Activated T-helper 1 cell treated with anti-CD3 and anti-CD28 coated beads, Interleukin-2, amount 50 U/mL, for 16 hours (primary cell): ENCODE measurements at places on chromosomes 5 and 9.

- DNase-seq, result no peak
Observed at GRCh38 chr5:93995126-93995621, 253.8 kb upstream of the POU5F2 start.

GRCh38 chr5:38297830-38298608, 39.7 kb downstream of the EGFLAM start:
- DNase-seq, result no peak

DNA sequence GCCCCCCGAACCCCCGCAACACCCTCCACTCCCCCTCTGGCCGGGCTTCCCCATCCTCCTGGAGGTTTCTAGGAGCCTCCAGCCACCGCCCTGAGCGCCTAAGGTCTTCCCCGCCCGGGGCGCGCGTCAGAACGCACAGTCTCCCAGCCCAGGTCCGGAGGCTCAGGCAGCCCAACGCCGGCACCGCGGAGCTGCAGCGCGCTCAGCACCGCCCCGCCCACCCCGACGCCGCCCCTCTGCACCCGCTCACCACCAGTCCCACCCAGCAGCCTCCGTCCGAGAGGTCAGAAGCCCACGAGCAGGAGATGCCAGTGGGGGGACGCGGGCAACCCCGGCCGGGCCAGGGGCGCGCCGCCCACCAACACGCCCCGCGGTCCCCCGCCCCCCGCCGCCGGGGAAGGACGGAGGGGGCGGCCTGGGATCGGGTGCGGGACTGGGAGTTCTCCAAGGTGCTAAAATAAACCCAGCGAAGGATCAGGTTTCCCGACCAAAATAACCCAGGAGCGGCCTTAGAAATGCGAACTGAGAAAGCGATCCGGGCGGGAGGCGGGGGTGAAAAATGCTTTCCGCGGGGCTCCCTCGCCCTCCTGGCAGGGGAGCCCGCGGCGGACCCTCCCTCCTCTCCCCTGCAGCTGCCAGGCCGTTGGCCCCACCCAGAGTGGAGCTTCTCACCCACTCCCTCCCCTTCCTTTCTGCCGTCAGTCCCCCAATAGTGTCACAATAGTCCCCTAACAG, 6.5 kb upstream of the FAM78A start:
- no peak for DNase-seq

DNA sequence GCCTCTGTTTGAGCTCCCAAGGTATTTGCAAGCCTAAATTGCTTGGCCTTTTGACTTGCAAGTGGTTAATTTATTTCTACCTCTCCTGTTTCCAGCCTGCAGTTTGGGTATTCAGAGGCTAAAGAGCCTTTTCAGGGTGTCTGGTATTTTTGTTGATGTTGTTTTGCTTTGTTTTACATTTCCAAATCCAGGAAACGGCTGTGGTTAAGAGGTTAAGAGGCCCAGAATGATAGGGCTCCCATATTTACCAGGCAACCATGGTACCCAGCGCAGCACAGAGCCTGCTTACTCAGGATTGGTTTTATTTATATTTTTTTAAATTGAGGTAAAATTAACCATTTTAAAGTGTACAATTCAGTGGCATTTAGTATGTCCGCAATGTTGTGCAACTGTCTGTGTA, 92.1 kb downstream of the PDZD2 start:
- no peak for DNase-seq

- no peak for DNase-seq
Observed at GRCh38 chr5:54457094-54457862, 1.8 kb downstream of the HSPB3 start.

DNA sequence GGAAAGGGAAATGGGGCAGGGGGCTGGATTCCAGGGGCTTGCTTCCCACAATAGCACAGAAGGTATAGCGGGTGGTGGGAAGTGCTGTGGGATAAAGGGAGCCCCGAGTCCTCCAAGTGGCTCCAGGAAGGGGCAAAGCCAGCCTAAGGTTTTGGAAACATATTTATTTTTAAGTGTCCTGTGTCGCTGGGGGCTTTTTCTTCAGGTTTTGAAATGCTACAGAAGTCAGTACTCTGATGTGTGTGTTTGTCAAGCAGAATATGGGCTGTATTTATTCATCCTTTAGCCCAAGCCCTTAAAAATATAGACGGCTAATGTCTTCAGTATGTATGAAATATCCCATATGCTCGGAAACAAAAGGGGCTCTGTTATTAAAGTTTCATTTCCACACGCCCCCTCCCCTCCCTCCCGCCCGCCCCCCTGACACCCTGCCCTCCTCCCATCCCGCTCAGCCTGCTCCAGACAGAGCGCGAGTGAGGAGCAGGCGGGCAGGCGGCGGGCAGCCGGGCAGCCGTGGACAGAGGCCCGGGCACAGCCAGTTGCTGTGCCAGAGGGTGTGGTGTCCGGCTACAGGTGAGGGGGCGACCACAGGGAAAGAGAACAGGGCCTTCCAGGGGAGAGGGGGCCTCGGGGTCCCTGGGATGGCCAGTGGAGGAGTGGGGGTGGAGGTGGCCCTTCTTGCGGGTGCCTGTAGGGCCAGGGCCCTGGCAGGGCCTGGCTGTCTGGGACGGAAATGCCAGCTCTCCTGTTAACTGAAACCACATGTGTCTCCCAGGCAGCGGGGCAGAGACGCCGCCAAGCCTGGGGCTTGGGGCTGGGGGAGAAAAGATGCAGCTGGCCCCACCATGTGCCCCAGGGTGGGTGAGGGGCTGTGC, 39.6 kb upstream of the SYNPO start:
- no peak for DNase-seq

GRCh38 chr9:14358523-14358922, 44.6 kb upstream of the NFIB start:
- no peak for DNase-seq

- no peak for DNase-seq
Observed at GRCh38 chr5:12323637-12324229, 419.5 kb upstream of the CTNND2 start.

GRCh38 chr5:137385064-137385463, 114.1 kb downstream of the SPOCK1 start:
- DNase-seq, result no peak

DNA sequence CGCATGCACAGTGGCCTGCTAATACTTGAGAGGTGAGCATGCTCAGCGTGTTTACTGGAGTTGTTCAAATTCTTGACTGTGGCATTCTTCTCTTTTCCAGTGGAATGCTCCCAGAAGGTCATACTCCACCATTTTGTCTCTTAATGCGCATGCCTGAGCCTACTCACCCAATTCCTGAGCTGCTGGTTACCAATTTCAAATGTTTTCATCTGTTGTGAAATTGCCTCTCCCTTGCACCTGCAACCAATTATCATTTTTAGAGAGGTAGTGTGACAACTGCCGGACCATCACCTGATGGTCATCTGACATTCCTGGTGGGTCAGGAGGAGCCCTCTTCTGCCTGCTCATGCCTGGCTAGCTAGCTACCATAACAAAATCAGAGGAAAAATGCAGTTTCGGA, 82.2 kb upstream of the LIFR start:
- no peak for DNase-seq

- DNase-seq, result no peak
Observed at GRCh38 chr5:176461349-176461748, 13.2 kb downstream of the FAF2 start.

- no peak for DNase-seq
Observed at GRCh38 chr9:70438341-70438928, 24.0 kb upstream of the KLF9 start.

DNA sequence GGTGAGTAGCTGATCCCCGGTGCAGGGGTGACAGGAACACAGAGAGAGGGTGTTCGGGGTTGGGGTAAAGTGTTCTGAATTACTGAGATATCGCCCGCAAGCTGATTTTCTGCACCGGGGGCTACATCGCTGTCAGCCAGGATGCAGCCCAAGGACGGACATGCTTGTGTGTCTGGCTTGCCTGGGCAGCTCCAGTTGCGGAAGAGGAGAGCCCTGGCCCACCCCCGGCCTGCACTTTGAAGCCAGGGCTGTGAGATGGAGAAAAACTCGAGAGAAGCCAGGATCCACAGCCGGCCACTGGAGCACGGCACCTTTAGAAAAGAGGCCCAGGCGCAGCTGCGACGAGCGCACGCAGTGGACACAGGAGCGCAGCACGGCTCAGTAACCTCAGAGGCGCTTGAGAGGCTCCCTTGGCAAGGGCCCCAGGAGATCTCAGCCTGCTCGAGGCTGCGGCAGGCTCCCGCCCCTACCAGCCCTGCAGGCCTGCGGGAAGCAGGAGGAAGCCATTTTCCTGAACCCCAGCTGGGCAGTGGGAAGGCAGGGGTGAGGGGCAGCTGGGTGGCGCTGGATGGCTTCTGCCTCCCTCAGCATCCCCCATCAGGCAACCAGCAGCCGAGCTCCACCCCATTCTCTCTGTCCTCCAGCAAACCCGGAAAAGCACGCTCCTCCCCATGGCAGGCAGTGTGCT, 59.2 kb downstream of the C9orf50 start:
- no peak for DNase-seq

GRCh38 chr5:137730336-137730735, 5.6 kb downstream of the KLHL3 start:
- DNase-seq, result no peak

GRCh38 chr5:1141834-1142233, 30.0 kb upstream of the SLC12A7 start:
- DNase-seq, result no peak

DNA sequence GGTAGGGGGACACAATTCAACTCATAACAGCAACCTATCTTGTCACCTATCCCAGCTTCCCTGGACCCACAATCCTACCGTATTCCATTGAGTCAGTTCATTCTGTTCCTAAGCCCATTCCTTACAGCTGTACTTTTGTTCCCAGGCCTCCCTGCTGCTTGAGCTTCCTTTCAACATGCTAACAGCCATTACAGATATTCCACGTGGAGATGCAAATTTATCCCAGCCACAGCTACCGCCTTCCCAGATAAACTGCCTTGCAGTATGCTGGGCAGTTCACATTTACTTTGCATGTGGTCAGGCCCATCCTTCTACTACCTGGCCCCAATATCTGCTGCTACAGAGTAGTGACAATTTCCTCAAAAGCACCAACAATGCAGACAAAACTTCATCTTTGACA, 23.0 kb downstream of the RIGI start:
- no peak for DNase-seq

GRCh38 chr9:12965303-12965702, 190.5 kb downstream of the LURAP1L start:
- DNase-seq, result no peak

DNA sequence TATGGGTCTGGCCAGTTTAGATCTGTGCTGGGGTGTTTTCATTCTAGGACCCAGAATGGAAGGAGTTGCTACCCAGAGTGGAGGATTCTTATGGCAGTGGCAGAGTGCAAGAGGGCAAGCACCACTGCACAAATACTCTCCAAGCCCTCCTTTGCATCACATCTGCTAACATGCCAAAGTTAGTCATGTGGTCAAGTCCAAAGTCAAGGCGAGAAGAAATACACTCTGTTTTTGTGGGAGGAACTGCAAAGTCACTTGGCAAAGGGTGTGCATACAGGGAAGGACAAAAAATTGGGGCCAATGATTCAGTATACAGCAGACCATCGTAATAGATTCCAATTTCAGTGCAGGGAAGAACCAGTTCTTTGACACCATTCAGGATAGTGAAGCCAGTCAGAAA, 43.9 kb upstream of the HMGCS1 start:
- DNase-seq, result no peak

GRCh38 chr5:76692651-76693050, 23.3 kb upstream of the F2R start:
- DNase-seq, result no peak

DNA sequence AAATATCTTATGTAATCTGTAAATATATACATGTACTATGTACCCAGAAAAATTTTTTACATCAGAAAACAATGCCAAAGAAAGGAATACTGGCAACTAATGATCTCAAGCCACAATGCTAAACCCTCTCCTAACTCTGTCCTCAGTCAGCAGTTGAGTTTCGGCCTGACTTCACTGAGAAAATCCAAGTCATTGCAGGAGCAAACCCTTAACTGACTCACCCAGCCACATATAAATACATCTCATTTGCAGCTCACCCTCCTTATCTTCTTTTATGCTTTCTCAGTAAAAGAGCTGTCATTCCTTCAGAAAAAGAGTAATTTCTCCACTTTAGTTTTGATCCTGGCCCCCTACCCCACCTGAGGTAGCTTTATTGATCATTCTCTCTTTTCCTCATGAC, 46.1 kb upstream of the TMED7 start:
- DNase-seq, result no peak

- no peak for DNase-seq
Observed at GRCh38 chr5:170579601-170580000, 75.8 kb downstream of the KCNIP1 start.

- no peak for DNase-seq
Observed at GRCh38 chr5:29185558-29185957, 2007.9 kb upstream of the CDH6 start.

- DNase-seq, result no peak
Observed at GRCh38 chr9:135085830-135086546, 1.5 kb upstream of the OLFM1 start.

DNA sequence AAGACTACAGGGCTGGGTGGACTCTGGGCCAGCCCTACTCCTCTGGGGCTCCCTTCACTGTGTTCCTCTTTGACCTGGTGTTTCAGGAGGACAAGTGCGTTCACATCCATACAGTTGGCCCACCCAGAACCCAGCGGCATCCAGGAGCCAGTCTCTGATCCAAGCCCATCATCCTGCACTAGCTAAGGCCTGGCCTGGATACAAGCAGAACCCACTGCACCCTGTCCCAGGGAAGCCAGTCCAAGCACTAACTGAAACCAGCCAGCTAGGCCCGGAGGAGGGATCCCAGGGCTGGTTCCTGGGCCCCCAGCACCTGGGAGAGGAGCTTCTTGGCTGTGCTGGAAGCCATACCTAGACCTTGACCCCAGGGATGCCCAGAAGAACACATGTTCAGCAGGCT, 4.1 kb upstream of the GBGT1 start:
- DNase-seq, result no peak

DNA sequence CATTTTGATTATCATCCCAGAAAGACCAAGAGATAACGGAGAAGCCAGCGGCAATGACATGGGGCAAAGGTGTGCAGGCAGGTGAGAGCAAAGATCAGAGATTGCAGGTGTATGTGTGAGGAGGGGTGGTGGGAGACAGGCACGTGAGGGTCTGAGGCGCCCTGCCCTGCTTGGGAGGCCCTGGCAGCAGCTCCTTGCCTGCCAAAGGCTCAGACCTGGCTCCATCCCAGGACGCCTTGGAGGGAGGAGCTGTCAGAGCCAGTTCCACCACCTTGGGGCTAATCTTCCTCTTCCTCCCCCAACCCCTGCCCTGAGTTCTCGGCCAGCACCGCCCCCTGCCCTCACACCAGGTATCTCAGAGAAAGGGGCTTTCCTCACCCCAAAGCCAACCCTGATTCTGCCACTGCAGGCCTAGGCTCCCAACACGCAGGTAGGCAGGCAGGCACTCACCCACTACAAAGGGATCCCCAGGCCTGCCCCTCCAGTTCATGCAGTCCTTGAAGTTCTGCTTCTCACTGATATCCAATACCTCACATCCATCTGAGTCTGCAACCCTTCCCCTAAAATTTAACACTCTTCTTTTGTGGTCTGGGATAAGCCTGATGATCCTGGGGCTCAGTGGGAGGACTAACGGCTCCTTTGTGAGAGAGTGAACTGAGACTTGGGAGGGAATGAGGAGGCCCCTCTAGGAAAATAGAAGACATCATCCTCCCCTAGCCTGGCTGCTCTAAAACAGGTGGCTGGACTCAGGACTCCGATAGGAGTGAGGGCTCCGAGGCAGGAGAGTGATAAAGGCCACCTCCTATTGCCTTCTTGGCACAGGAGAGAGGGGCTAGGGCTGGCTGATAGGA, 1.8 kb downstream of the AQP3 start:
- DNase-seq, result no peak
